ENCODE measurements at places on chromosomes 1 and 21.

DNA sequence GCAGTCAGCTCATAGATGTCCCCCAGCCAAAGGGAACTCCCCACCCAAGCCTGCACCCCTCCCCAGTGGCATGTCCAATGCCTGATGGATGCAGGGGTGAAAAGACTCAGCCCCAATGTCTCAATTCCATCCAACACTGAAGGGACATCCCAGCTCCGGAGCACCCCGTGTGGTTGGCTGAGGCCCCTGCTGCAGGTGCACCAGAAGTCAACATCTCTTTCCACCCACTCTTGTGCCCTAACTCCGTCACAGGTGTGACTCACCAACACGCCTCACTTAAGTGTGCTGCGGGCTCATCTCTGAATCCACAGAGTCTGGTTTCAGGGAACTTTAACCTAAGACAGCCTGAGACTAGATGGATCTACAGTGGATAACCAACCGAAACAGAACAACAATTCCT, 40.9 kb upstream of the ZBTB18 start:
- DNase-seq, result no peak

GRCh38 chr21:42555756-42556438, 42.2 kb downstream of the SLC37A1 start:
- no peak for DNase-seq

GRCh38 chr1:208499601-208500000, 255.4 kb upstream of the PLXNA2 start:
- peak; percentile 19 for DNase-seq

GRCh38 chr21:15496911-15497310, 232.9 kb upstream of the USP25 start:
- DNase-seq, result no peak

- DNase-seq, result no peak
Measured at GRCh38 chr1:2984399-2985061, 36.7 kb upstream of the ACTRT2 start.

All from NCI-H82 (cell line).